Progenitor cell of endocrine pancreas (in vitro differentiated cells): ENCODE measurements at places on chromosomes 6 and 20.

DNA sequence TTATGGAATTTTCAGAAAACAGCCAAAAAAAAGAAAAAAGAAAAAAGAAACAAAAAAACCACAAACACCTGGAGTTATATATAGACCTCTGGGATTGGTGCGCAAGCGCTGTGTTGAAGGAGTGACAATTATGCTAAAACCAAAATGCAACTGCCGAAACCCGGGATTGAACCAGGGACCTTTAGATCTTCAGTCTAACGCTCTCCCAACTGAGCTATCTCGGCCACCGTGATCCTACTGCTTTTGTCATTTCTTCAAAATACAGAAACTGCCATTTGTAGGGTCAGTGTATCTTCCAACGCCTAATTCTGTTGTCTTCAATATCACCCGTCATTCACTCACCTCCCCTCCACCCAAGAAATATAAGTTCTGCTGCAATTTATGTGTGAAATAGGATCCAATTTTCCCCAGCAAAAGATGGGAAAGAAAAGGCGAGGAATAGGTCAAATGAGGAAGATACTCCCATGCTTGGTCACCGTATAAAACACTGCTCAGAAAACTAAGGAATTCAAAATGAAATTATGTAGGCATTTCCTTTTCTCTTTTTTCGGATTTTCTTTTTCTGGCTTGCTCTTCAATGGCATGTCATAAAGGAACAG is 116.0 kb downstream of the TRIM27 start:
- DNase-seq: no peak

- DNase-seq: no peak
These were observed 13.6 kb downstream of the SLC17A2 start for GRCh38 chr6:25916789-25917490.

- DNase-seq: no peak
These were observed 7.1 kb downstream of the PLTP start for GRCh38 chr20:45904583-45905504.

- DNase-seq: no peak
These were observed 12.1 kb downstream of the LGSN start for GRCh38 chr6:63307581-63308246.

DNA sequence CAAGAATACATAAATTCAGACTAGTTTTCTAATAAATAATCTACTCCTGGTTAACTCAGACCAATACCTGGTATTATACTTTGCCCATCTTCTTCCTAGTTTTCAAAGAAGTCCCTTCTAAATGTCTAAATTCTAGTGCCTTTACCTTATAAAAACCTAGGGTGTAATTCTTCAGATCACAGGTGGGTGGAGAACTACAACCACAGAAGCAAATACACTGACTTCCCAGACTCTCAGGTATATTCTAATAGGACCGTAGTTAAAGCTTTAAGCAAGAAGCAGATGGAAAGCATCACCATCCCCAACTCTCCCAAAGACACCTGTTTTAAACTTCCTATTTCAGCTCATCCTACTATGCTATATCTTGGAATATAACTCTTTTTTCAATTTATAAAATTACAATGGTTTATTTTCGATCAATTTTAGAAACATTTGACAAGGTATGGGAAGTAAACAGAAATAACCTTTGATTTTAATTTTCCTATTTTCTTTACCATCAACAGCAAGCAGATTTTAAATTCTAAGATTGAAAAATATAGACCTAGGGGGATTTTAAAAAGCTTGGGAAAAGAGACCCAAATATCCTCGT is 15.8 kb downstream of the MAN1A1 start:
- DNase-seq: no peak

GRCh38 chr20:20216941-20217340 is 151.0 kb upstream of the INSM1 start:
- no peak for DNase-seq

DNA sequence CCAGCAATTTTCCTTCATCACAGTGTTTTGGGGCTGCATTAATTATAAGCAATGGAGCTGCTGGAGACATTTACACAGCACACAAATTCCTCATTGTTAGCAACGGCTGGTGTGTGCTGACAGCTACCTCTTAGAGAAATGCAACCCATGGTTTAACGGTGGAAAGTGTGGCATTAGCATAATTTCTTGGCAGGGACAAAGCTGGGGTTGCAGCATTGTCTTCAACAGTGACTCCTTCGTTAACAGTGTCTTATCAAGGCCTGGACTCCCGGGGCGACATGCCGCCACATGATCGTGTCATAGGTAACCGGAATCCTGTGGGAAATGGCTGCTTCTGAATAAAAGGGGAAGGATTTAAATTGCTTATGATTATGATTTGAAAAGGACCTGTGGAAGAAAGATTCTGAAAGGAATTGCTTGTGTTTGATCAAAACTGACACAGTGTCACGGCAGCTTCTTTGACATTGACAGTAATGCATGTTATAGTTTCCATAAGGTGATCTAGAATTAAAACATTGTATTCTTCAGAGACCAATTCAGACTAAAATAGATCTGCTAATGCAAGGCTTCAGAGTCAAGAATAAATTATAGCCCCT is 128.0 kb downstream of the UST start:
- DNase-seq: no peak

- no peak for DNase-seq
These were observed 38.1 kb downstream of the SMAP1 start for GRCh38 chr6:70705772-70706171.
